Spinal cord (tissue), 10 donors: ENCODE measurements at places on chromosomes 2 and 18.

GRCh38 chr2:222903234-222904220 lies 42.7 kb downstream of the ACSL3 start:
- H3K36me3 ChIP-seq, result peaks cover 2% of the 10 kb centered on the region
- no peaks in the 10 kb centered on the region for H3K27me3 ChIP-seq
- H3K4me3 ChIP-seq, result no peak overlapping the region

- H3K4me3 ChIP-seq, result no peak overlapping the region
- H3K27me3 ChIP-seq, result no peaks in the 10 kb centered on the region
- H3K27ac ChIP-seq, result no peak overlapping the region
- DNase-seq, result no peak
- H3K4me1 ChIP-seq, result peaks cover 8% of the 10 kb centered on the region
These were observed 22.8 kb downstream of the FHL2 start for GRCh38 chr2:105376010-105376409.

- H3K27ac ChIP-seq, result no peak overlapping the region
- H3K4me1 ChIP-seq, result no peaks in the 10 kb centered on the region
- H3K27me3 ChIP-seq, result no peaks in the 10 kb centered on the region
- H3K36me3 ChIP-seq, result peaks cover 23% of the 10 kb centered on the region
- no peak for DNase-seq
- H3K4me3 ChIP-seq, result no peak overlapping the region
These were observed 74.5 kb downstream of the MIB1 start for GRCh38 chr18:21815101-21815500.

DNA sequence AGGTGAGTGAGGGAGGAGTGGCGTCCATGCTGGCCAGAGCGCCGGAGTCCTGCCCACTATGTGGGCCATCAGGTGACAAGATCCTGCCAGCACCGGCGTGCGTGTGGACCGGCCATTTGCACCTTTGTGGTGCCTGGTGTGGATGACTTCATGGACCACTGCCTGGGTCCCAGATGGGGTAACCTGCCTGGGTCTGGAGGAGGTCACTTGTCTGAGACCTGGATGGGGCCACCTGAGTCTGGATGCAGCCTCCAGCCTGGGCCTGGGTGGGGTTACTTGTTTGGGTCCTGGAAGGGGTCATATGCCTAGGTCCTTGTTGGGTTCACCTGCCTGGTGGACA lies 299.6 kb downstream of the NDUFA10 start:
- no peak overlapping the region for H3K4me3 ChIP-seq
- no peak overlapping the region for H3K27ac ChIP-seq
- H3K27me3 ChIP-seq, result no peaks in the 10 kb centered on the region
- no peak for DNase-seq
- peaks cover 28% of the 10 kb centered on the region for H3K4me1 ChIP-seq
- no peaks in the 10 kb centered on the region for H3K36me3 ChIP-seq

- no peaks in the 10 kb centered on the region for H3K27me3 ChIP-seq
- H3K4me1 ChIP-seq, result no peaks in the 10 kb centered on the region
- H3K36me3 ChIP-seq, result no peaks in the 10 kb centered on the region
- DNase-seq, result peak; percentile 11
These were observed 570.5 kb upstream of the SOX11 start for GRCh38 chr2:5121642-5122041.

GRCh38 chr2:241018051-241018891 lies 19.9 kb downstream of the SNED1 start:
- no peak for DNase-seq
- H3K4me3 ChIP-seq, result no peak overlapping the region
- H3K27ac ChIP-seq, result no peak overlapping the region
- H3K27me3 ChIP-seq, result no peaks in the 10 kb centered on the region

- H3K27ac ChIP-seq, result no peak overlapping the region
- DNase-seq, result no peak
- H3K36me3 ChIP-seq, result peaks cover 43% of the 10 kb centered on the region
- peaks cover 3% of the 10 kb centered on the region for H3K4me1 ChIP-seq
These were observed 10.8 kb downstream of the TMEM18 start for GRCh38 chr2:666441-666840.

DNA sequence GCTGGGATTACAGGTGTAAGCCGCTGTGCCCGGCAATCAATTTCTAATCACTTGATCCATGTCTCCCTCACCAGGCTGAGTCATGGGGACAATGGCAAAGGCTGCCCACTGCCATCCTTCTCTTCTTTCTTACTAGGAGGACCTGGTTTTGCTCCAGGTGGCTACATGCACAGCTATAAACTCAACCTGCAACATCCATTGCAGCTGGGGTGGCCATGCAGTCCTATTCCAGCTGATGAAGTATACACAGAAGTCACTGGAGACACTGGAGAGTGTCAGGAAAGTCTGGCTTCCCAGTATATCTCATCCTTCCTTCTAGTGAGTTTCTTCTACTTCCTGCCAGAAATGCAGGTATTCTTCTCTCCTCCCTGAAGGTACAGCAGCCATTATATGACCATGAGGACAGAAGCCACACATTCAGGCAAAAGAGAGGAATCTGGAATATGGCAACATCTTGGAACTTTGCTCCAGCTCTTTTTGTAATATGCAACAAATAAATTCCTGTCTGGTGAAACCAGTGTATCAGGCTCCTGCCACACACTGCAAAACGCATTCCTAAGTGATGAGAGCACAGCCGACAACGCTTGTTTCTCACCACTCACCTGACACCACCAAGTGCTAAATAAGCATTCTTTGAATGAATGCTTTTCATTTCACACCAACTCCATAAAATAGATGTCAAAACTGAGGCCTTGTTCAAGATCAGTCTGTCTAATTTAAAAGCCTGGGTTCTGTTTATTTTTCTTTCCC lies 32.3 kb downstream of the SCTR start:
- no peaks in the 10 kb centered on the region for H3K36me3 ChIP-seq
- H3K4me1 ChIP-seq, result no peaks in the 10 kb centered on the region
- no peak overlapping the region for H3K27ac ChIP-seq
- no peak overlapping the region for H3K4me3 ChIP-seq
